Glomerular endothelial cell (primary cell): ENCODE measurements at places on chromosomes 6 and 20. TPM values are rescaled to one million over a fixed set of nuclear protein-coding genes. Genes with fewer than 3 reads are reported as not detected.

GRCh38 chr6:56058636-56059035 lies 183.2 kb upstream of the BMP5 start:
- no peak for DNase-seq

DNA sequence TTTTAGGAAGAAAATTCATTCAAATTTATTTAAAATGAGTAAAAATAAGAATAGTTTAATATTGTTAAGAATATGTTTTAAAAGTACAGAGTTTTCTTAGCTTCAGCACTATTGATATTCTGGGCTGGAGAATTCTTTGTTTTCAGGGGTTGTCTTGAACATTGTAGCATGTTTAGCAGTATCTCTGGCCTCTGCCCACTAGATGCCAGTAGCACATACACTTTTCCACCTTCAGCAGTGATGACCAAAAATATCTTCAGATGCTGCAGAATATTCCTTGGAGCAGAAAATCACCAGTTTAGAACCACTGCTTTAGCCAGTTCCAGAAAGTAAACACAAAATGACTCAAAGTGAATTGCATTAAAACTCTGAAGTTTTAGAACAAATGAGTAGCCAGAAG lies 19.4 kb upstream of the SDHAF4 start:
- DNase-seq = no peak

DNA sequence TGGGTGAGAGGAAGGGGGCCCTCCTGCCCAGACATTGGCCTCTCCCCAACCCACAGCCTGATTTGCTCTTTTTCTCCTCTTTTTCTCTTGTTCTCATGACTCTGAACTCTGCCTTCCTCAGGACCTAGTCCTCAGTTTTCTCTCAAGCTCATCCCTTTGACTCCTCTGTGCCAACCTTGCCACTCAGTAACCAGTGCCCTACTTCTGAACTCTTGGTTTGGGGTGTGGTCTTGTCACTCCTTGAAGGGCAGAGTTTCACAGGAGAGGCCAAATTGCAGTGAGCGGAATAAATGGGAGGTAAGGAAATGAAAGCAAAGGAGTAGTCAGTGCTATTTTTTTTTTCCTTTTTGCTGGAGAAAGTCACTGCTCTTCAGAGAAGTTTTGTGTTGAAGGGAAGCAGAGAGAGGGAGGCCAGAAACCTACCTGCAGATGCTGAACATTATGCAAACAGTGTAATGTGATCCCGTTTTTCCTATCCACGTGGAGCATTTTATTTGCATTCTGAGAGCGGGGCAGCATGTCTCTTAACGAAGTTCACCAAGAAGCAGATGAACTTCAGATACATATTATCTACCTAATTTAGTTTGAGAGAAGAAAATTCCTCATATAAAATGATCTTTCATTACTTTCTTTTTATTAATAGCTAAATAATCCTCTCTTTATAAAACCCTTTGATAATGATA lies 26.9 kb downstream of the CFAP61 start:
- no peak for DNase-seq

GRCh38 chr6:155100087-155100486 lies 105.0 kb downstream of the TIAM2 start:
- no peak for DNase-seq

- DNase-seq = no peak
Measured at GRCh38 chr6:11783524-11784064, 5.0 kb upstream of the ADTRP start.

DNA sequence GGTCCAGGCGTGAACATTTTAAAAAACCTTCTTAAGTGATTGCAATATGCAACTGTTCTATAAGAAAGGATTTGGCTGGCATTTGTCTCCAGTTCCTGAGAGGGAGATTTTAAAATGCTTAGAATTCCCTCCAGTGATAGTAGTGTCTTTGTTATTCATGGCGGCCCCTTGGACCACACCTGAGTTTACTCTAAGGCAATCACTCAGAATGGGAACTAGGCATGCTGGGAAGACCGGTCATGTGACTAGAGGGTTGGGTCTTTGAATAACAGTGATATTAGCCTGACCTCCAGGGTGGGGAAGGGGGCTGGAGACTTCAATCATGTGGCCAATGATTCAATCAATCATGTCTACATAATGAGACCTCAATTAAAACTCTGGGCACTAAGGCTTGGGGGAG lies 50.7 kb upstream of the UTRN start:
- no peak for DNase-seq

DNA sequence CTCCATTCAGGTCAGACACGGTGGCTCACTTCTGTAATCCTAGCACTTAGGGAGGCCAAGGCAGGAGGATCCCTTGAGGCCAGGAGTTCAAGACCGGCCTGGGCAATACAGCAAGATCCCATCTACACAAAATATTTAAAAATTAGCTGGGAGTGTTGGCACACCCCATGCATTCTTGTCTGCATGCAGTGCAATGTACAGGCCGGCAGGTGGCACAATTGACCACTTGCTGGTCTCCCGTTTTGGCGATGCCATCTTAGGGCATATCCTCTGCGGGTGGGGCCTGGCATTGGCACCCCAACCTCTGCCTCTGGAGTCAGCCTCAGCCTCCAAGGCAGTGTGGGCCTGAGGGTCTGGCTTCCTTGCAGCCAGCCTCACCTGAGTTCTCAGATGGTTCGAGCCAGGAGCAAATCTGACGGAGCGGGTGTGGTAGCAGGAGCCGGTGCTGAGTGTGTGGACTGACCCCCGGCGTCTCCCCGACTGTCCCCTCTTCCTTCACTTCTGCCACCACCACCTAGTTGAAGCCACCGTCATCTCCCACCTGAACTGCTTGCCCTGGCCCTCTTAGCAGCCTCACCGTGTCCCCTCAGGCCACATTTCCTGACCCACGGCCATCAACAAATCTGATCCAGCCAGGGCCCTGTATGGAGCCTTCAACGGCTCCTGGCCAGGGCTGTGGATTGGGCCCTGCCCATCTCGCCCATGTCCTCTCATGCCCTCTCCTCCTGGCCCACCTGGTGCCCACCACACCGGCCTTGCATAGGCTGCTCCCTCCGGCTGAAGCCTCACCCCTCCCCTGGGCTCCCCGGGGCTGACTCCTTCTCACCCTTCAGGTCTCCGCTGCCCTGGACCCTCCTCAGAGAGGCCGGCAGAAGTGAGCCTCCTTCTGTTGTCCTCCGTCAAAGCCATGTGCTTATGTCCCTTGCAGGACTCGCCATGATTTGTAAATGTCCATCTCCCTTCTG lies 44.0 kb downstream of the EFCAB8 start:
- no peak for DNase-seq

- no peak for DNase-seq
Measured at GRCh38 chr6:135121434-135121833, 59.7 kb upstream of the MYB start.

DNA sequence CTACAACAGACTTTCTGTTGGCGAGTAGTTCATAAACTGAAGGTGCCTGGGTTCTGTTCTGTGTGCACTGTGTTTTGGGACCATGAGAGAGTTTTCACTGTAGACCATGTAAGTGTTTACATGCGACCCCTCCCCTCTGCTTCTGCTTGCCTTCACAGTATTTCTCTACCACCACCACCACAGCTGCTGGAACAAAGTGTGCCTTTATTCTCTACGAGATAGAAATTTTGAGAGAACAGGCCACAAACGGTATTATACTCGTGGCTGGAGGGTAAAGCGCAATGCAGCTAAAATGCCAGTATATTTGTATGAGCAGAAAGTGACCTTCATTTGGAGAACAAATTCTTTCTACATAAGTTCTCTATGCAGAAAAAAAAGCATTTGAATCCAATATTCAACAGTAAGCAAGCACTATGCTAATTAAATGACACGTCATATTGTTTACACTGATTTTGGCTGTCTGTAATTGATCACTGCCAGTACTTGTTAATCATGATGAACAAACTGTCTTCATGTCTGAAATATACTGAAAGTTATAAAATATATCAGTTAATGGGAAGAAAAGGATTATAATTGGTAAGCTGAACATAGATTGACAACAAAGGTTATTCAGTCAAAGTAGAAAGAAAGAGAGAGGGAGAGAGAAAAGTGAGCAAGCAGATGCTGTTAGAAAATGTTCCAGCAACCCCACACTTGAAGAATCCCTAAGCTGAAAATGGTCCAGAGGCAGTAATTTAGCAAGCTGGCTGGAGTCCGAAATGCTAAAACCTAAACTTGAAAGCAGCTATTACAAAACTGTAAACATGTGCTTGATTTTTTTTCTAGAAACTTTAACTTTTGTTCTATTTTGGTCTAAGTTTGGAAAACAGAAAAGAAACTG lies 8.8 kb downstream of the CLDN20 start:
- no peak for DNase-seq

DNA sequence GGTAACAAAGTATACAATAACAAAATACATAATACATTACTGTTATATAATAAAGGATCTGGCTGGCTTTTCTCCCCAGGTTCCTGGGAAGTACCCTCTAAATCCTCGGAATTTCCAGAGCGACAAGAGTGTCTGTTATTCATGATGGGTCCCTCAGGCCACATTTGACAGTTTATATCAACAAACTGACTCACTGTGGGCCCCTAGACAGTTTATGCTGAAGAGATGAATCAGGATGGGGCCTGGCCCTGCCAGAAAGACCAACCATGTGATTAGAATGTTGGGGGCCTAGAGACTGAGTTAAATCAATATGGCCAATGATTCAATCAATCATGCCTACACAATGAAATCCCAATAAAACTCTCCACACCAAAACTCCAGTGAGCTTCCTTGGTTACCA lies 13.5 kb downstream of the USP45 start:
- no peak for DNase-seq

DNA sequence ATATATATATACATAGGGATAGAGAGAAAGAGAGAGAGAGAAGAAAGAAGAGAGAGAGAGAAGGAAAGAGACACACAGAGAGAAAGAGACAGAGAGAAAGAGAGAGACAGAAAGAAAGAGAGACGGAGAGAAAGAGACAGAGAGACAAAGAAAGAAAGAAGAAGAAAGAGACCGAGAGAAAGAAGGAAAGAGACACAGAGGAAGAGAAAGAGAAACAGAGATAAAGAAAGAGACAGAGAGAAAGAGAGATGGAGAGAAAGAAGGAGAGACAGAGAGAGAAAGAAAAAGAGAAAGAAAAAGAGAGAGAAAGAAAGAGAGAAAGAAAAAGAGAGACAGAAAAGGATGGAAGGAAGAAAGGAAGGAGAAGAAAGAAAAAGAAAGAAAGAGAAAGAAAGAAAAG lies 46.9 kb upstream of the TASP1 start:
- DNase-seq = no peak

GRCh38 chr20:1737134-1737533 lies 79.6 kb upstream of the SIRPG start:
- no peak for DNase-seq

- no peak for DNase-seq
Measured at GRCh38 chr20:20457392-20458126, 89.7 kb downstream of the INSM1 start.

DNA sequence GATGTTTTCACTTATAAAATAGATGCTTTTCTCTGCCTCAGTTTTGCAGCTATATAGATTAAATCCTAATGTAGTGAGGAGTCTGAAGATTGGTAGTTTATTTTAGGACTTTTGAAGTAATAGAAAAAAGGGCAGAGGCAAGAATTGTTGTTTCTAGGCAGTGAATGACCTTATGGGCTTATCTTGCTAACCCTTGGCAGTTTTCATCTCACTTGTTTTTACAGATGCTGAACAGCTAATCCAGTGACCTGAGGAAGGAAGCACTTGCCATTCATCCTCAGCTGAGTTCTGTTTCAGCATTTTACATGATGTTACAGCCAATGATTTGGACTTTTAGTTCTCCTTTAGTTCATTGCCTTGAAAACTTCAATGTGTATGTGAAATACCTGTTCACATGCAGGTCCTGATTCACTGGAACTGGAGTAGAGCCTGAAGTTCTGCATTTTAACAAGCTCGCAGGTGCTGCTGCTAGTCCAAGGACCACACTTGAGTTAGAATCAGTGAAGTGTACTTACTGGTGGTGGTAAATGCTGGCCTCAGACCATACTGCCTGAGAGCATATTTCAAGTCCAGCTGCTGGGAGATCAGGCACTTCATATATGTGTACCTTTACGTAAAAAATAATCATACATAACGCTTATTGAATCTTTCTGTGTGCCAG lies 86.9 kb downstream of the TULP4 start:
- no peak for DNase-seq

Gene KCNB1
- total RNA-seq = not detected in 2 replicates

Gene FERMT1
- total RNA-seq = 1.2 and 3.9 TPM in 2 replicates

Gene SUMO4
- 1.4 and 1.9 TPM in 2 replicates for total RNA-seq

Gene PRSS16
- total RNA-seq = 0.05 TPM in 1 of 2 replicates, not detected in the other
